ENCODE measurements at places on chromosomes 7 and 10. TPM values are rescaled to one million over a fixed set of nuclear protein-coding genes. Genes with fewer than 3 reads are reported as not detected.

GPRIN2 gene
- polyA plus RNA-seq, result 3.1 TPM

TSPAN15 gene
- polyA plus RNA-seq, result 23.8 TPM

MALSU1 gene
- polyA plus RNA-seq, result 11.3 TPM

CYP51A1 gene
- 27.9 TPM for polyA plus RNA-seq

PHYHIPL gene
- 0.05 TPM for polyA plus RNA-seq

LIPF gene
- 20.8 TPM for polyA plus RNA-seq

ZP3 gene
- 6.9 TPM for polyA plus RNA-seq

TRIM74 gene
- 0.41 TPM for polyA plus RNA-seq

SCIN gene
- 22.3 TPM for polyA plus RNA-seq

CUBN gene
- 0.22 TPM for polyA plus RNA-seq

CYP2W1 gene
- 0.48 TPM for polyA plus RNA-seq

AGAP3 gene
- 60.8 TPM for polyA plus RNA-seq

THSD7A gene
- 0.18 TPM for polyA plus RNA-seq

AUTS2 gene
- polyA plus RNA-seq, result 8.3 TPM

FBXL13 gene
- polyA plus RNA-seq, result not detected

PTPRN2 gene
- 0.40 TPM for polyA plus RNA-seq
